ENCODE measurements at places on chromosomes 1 and 21. TPM values are rescaled to one million over a fixed set of nuclear protein-coding genes. Genes with fewer than 3 reads are reported as not detected.

- no peak for DNase-seq
Measured at GRCh38 chr1:19462781-19463503, 22.4 kb downstream of the CAPZB start.

The C1QTNF12 gene
- 5.9 TPM for total RNA-seq

The TMOD4 gene
- not detected for total RNA-seq

DNA sequence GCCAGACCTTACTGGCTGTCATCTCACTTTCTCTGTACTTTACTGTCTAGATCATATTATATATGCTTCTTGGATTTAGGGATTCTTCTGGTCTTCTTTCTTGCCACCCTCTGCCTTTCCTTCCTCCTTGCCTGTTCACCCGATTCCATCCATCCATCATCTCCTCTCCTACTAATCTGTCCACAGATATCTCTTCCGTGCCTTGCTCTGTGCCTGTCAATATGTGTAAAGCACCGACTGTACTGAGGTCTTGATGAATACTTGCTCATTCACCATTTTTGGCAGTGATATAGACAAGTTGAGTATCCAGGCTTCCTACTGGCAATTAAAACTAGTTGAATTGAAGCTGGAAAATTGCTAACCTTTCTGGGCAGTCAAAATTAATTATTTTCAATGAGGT is 8.1 kb downstream of the FMN2 start:
- no peak for DNase-seq

DNA sequence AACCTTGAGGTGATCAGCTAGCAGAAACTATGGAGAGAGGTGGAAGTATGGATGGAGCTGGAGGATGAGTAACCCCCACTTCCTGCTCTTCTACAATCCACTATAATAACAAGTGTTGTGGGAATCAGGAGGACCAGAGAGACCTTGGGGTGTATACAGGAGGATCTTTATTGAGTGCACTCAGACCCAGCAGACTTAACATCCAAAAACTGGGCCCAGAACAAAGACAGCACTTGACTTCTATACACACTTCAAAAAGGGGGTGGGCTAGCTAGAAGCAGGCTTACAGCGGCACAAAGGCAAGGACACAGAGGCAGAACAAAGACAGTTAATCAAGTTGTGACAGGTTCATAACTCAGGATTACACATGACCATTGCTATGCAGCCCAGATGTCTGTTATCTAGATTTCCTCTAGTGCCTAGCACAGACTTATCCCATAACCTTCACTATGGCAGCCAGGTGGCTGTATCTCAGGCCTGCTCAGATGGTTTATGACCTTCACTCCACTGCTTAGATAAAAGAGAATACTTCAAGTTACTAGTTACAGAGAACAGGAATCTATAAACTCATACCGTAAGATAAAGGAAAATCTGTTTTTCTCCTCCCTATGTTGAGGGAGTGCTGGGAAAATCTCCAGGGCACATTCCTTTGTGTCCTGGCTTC is 36.1 kb upstream of the PADI2 start:
- DNase-seq = no peak

The IL20 gene
- total RNA-seq = not detected

GRCh38 chr1:198936371-198937083 is 297.7 kb downstream of the PTPRC start:
- no peak for DNase-seq

- no peak for DNase-seq
Measured at GRCh38 chr1:233672732-233673131, 58.8 kb downstream of the KCNK1 start.

The PGBD5 gene
- total RNA-seq = 0.04 TPM

The PTTG1IP gene
- total RNA-seq = 193 TPM

- no peak for DNase-seq
Measured at GRCh38 chr21:20943561-20943997, 54.6 kb upstream of the NCAM2 start.

The ETNK2 gene
- total RNA-seq = 36.0 TPM

The ACOT11 gene
- 2.2 TPM for total RNA-seq

- no peak for DNase-seq
Measured at GRCh38 chr1:224923726-224924125, 5.7 kb upstream of the DNAH14 start.

The PLPPR4 gene
- total RNA-seq = 1.9 TPM

- DNase-seq = no peak
Measured at GRCh38 chr1:78843546-78843945, 163.0 kb downstream of the ADGRL4 start.

The SDCCAG8 gene
- 47.5 TPM for total RNA-seq

The CHIA gene
- total RNA-seq = not detected

The OR2AK2 gene
- not detected for total RNA-seq

- DNase-seq = no peak
Measured at GRCh38 chr1:166379447-166379846, 212.6 kb upstream of the FAM78B start.

DNA sequence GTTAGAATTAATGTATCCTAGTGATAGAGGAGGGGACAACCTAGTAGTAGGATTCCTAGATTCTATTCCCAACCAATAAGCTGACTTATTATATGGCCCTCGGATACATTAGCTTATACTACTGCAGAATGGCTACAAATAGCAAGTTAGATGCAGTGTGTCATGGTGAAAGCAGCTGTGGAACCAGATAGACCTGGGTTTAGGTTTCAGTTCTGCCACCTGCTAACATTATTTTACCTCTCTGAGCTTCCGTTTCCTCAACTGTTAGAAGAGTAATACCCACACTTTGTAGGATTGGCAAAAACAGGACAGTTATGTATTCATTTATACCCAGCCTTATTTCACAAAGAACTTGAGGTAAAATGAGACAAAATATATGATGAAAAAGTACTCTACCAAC is 21.6 kb upstream of the MAGOH start:
- no peak for DNase-seq

The ADARB1 gene
- 17.6 TPM for total RNA-seq

The OR2L13 gene
- total RNA-seq = not detected

The CTSE gene
- not detected for total RNA-seq

DNA sequence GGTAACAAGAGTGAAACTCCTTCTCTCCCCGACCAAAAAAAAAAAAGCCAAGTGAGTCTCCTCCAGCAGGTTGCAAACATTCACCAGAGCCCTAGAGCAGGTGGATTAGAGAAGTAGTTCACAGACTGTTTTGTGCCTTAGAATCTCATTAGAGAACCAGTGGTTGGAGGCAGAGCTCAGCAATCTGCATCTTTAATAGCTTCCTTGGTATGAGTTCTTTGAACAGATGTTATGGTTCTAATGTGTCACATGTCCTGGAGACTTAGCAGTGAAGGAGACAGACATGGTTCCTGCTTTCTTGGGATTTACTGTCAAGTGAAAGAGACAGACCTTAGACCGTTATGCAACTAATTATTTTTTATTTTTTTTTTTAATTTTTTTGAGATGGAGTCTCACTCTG is 26.8 kb downstream of the SESN2 start:
- no peak for DNase-seq

The MARCKSL1 gene
- 13.4 TPM for total RNA-seq

GRCh38 chr1:186078245-186078644 is 296.8 kb downstream of the TPR start:
- no peak for DNase-seq

- DNase-seq = no peak
Measured at GRCh38 chr1:48931506-48932192, 155.0 kb upstream of the BEND5 start.

DNA sequence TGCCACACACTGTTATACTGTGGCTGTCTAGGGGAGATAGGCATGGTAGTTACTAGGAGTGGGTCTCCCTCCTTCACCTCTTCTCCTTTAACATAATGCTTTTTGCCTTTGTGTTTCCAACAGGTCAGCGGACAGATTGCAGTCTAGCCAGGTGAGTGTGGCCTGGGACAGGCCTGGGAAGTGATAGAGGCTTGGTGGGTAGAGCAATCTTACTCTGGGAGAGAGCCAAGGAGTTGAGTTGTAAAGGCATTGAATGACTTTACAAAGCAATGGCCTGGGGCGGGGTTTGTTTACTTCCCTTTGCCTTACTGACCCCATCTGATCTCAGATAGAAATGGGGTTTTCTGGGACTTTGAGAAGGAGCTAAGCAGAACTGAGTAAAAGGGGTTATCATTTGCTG is 51.0 kb upstream of the IKBKE start:
- DNase-seq = no peak

GRCh38 chr1:238624776-238625175 is 734.1 kb upstream of the ZP4 start:
- no peak for DNase-seq

DNA sequence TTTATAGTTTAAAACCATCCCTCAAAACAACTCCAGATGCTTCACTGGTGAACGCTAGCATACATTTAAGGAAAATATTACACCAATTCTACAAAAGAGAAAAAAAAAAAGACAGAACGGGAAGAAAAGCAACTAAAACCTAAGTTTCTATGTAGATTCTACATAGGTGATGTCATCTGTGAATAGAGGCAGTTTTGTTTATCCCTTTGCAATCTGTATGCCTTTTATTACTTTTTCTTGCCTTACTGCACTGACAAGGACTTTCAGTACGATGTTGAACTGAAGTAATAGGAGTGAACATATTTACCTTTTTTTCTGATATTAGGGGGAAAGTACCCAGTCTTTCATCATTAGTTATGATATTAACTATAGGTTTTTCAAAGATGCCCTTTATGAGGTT is 101.7 kb upstream of the HAO2 start:
- no peak for DNase-seq

The PIGR gene
- 2.0 TPM for total RNA-seq

GRCh38 chr1:39348278-39348677 is 143.2 kb upstream of the BMP8A start:
- no peak for DNase-seq

DNA sequence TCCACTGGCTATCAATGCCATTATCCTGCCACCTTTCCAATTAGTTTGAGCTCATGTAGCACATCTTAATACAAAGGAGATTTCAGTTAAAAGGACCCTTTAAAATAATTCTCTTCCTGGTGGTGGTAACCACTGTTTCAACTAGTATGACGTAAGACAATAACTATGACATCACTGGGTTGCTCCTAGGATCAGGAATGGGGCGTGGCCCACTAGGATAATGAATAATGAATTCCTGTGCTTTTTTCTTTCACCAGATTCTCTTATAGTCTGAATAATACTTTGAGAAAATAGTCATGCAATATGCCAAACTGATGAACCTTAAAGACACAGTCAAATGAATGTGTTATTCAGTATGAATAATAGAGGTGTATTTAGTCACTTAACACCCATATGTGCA is 10.6 kb upstream of the KIFAP3 start:
- no peak for DNase-seq

DNA sequence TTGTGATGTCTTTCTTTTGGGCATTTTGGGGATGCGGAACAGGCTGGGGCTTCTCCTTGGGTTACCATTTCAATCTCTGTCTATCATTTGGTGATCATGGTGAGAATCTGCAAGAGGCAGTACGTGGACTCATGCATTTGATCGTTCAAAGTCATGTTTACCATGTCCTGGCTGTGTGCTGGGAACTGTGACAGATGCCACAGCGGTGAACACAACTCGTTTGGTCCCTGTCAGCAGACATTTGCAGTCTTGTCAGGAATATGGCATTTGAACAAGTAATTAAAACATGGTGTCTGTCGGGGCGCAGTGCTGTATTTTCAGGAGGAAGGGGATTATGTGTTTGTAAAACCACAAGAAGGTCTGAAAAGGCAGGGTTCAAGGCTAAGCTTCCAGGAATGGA is 103.3 kb upstream of the IGSF21 start:
- DNase-seq = no peak

DNA sequence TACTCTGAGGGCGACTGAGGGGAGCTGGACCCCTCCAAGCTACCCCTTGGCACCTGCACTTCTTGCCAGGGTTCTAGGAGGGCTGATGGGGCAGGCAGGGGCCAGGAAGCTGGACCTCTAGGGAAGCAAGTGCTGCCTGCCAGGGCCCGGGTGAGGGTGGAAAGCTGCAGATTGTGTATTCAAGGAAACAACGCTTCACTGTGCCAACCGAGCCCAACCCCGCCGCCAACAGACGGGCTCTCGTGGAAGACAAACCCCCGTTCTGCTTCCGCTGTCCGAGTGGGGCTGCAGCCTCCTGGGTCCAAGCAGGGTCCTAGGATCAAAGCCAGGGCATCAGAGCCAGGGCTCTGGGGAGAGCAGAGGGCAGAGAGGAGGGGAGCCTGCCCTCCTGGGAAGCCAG is 3.2 kb downstream of the EFHD2 start:
- no peak for DNase-seq

GRCh38 chr1:156090840-156091188 is 8.5 kb upstream of the MEX3A start:
- DNase-seq = peak; percentile 97

The TMPRSS15 gene
- total RNA-seq = not detected

GRCh38 chr1:207873055-207873890 is 37.7 kb downstream of the CD34 start:
- DNase-seq = peak; percentile 55

- no peak for DNase-seq
Measured at GRCh38 chr1:85599076-85599491, 18.5 kb downstream of the CCN1 start.

The PRDM16 gene
- total RNA-seq = not detected

Data from lower leg skin (tissue), 4 donors.